ENCODE measurements at places on chromosomes 7 and 10.

- DNase-seq: no peak
Measured at GRCh38 chr10:1872151-1872726, 134.9 kb upstream of the ADARB2 start.

GRCh38 chr10:114779803-114780576 lies 41.6 kb upstream of the FHIP2A start:
- no peak for DNase-seq

DNA sequence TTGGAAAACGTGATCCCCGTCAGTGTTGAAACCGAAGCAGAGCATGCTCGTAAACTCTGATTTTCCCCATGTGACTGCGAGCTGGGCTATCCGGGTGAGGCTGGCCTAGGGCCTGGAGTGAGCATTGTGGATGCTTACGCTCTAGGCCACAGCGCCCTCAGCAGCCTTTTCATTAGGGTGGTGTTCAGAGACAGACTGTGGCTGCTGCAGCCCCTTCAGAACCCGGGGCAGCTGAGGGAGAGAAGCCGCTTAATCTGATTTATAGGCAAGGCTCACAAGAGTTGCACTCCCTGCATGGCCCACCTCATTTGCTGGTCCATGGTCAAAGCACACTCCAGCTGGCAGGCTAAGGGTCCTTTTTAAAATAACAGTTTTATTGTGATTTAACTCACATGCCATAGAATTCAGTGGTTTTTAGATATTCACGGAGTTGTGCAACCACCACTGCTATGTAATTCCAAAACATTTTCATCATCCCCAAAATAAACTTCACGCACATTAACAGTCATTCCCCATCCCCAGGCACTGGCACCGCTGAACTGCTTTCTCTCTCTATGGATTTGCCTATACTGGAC lies 72.5 kb downstream of the SYPL1 start:
- DNase-seq: no peak

GRCh38 chr10:6958711-6959110 lies 378.6 kb upstream of the PRKCQ start:
- no peak for DNase-seq

- no peak for DNase-seq
Measured at GRCh38 chr7:27128034-27128433, 2.5 kb downstream of the HOXA4 start.

GRCh38 chr10:89248990-89249389 lies 2.6 kb downstream of the LIPA start:
- DNase-seq: no peak

- DNase-seq: no peak
Measured at GRCh38 chr7:150738591-150739001, 1.4 kb downstream of the GIMAP5 start.

GRCh38 chr7:146773506-146773905 lies 656.9 kb downstream of the CNTNAP2 start:
- DNase-seq: no peak

- DNase-seq: no peak
Measured at GRCh38 chr10:127877116-127877515, 15.6 kb downstream of the CLRN3 start.

DNA sequence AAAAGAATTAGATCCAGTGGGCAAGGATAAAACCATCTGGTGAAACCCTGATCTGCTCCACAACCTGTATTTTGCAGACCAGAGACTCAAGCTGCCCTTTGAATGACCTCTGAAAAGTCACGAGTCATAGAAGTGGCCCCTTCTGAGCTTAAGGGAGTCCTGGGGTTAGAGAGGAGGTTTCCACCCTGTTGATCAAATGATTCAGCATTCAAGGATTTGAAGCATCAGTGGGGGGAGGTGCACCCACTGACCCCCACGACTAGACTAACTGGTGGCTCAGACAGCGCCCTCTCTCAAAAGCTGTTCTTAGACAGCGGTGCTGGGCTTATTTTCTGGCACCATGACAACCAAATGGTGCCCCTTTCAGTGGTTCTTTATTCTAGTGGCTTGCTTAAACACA lies 44.3 kb downstream of the PLCE1 start:
- no peak for DNase-seq

DNA sequence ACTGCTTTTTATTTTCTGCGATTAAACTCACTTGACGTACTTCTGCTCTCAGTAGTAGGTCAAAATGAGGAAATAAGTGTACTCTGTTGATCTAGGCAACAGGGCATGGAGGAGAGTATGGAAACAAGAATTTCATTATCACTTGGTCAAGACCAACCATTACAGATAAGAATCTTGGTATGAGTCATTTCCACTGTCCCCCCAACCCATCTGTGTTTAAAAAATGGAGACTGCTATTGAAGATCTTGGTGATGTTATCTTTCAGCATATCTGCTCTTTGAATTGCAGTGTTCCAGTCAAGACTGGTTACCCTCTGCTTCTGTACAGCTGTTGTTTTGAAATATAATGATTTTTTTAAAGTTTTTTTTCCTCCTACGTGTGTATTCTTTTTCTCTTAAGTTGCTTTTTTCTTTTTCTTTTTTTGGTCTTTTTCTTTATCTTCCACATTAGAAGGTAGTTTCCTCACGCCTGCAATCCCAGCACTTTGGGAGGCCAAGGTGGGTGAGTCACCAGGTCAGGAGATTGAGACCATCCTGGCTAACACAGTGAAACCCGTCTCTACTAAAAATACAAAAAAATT lies 11.7 kb downstream of the STAM start:
- DNase-seq: no peak

DNA sequence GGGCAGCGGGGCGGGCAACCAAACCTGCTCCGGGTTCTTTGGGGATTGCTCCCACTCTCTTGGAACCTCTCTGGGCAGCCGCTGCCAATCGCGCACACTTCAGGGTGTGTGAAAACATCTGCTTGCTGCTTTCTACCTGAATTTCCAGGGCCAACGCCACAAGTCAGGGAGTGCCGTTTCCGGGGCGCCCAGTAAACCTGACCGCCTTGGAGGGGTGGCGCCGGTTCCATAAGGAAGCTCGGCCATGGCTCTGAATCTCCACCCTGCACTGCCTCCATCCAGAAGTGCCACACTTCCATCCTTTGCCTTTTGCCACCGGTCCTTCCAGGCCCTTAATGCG lies 679 bp upstream of the AFAP1L2 start:
- no peak for DNase-seq

- no peak for DNase-seq
Measured at GRCh38 chr10:132306864-132307751, 642 bp downstream of the STK32C start.

DNA sequence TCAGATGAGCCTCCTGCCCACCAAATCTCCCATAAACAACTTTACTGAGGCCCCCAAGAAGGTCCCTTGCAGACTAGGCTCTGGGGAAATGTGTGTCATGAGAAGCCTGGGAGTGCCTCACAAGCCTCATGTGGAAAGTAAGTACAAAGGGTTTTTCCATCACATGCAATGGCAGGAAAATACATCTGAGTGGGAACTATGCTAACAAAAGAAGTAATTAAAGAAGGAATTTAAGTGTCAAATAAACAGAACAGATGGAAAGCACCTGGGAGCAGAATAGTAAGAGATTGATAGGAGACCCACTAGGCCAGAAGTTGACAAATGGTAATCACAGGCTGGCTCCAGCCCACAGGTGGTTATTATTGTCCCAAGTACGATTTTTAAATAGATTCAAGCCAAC lies 20.5 kb downstream of the GSAP start:
- DNase-seq: no peak

- no peak for DNase-seq
Measured at GRCh38 chr7:81676105-81676811, 93.6 kb downstream of the HGF start.

GRCh38 chr7:116547347-116547746 lies 22.5 kb downstream of the CAV1 start:
- DNase-seq: no peak

- DNase-seq: no peak
Measured at GRCh38 chr10:112376396-112376790, 2.5 kb downstream of the ACSL5 start.

- DNase-seq: no peak
Measured at GRCh38 chr10:77431209-77431611, 206.4 kb downstream of the KCNMA1 start.

- DNase-seq: no peak
Measured at GRCh38 chr7:93884541-93884940, 6.0 kb downstream of the TFPI2 start.

DNA sequence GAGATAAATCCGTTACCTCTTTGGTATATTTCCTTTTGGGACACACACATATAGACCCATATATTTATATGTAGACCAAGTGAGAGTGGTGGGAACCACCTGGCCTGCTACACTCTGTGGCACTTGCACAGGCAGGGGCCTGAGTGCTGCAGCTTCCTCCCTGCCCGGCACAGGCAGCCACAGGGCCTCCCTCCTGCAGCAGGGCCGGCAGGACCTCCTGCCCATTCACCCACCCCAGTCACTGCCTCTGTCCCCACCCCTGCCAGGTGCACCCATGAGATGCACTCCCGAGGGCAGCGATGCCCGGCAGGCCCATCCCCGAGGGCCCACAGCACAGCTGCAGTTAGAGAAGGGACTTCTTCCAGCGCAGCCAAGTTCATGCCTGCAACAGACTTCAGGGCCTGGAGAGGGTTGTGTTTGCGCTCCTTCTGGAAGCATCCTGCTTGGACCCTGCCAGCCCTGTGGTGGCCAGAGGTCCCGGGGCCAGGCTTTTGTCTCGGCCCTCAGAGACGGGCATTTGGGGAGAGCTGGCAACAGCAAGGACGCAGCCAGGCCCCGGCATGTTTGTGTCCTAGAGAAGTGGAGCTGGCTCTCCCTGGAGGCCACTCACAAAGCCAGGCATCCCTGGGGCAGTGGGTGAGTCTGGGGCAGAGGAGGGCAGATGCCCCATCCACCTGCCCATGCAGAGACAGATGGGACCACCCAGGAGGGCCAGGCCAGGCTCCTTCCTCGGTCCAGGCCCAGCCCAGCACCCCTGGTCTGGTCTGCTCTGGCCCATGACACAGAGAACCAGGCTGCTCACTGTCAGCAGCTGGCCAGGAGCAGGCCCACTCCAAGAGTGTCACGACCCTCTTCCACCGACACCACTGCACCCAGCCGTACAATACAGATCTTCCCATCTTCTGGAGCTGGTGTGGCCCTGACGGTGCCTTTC lies 41.4 kb downstream of the PWWP2B start:
- DNase-seq: no peak

- DNase-seq: no peak
Measured at GRCh38 chr7:114084472-114085312, 165.9 kb upstream of the PPP1R3A start.

- DNase-seq: no peak
Measured at GRCh38 chr7:82507365-82507975, 63.9 kb upstream of the CACNA2D1 start.

DNA sequence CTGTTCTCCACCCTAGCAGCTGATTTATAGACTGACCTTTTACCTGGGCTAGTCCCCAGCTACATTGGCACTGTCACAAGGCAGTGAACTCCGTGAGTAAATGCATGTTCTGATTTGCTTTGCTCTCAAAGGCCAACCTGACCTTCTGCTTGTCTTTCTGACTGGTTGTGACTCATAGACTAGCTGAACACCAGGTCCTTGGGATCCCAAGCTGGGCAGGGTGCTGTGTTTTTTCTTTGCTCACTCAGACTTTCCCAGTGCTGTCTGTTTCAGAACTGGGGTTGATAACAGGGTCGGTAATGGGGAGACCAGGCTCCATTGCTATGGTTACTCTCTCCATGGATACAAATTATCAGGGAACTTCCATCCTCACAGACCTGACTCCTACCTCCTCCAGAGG lies 35.0 kb downstream of the EVX1 start:
- no peak for DNase-seq

- no peak for DNase-seq
Measured at GRCh38 chr7:116731445-116732335, 59.7 kb downstream of the MET start.

GRCh38 chr10:92691591-92692079 lies 1.9 kb downstream of the HHEX start:
- no peak for DNase-seq

GRCh38 chr7:137882806-137883205 lies 36.0 kb upstream of the DGKI start:
- DNase-seq: no peak

GRCh38 chr10:7998831-7999230 lies 55.7 kb upstream of the GATA3 start:
- no peak for DNase-seq

GRCh38 chr10:113767222-113767621 lies 15.7 kb downstream of the PLEKHS1 start:
- no peak for DNase-seq
